ENCODE measurements at places on chromosomes 16 and 17.

- no peak for DNase-seq
Observed at GRCh38 chr17:47696717-47697642, 3.0 kb downstream of the TBKBP1 start.

DNA sequence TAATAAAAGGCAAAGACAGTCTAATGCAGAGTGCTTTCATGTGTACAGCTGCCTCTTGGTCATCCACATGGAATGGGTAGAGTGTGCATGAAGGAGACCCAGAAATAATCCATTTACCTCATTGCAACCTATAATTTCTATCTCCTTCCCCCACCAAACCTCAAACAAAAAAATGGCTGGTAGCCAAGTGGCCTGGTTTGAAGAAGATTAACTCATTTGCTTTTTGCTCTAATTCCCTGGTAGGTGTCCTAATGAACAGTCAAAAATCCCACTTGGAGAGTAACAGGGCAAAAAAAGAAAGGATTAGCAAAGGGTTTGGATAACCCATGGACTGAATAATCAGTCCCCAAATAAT, 13.0 kb upstream of the LYRM9 start:
- no peak for DNase-seq

DNA sequence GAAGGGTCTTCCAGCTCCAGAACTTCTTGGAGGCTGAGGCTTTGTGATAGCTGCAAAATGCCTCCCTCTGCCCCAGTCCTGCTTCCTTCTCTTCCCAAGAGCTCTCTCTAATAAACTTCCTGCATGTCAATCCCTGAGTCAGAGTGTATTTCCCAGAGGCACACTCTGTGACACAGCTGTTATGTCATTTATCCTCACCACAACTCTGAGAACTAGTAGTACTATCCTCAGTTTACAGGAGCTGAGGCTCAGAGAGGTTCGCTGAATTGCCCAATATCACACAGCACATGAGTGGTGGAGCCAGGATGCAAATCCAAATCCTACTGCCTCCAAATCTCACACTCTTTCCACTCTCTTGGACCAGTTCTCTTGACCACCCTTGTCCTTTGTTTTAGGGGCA, 20.0 kb downstream of the UNC45B start:
- DNase-seq: no peak

GRCh38 chr16:3112058-3112880, at the start of gene ZNF205:
ZNF205 (plus strand) TSS chr16:3112586; CDS start chr16:3113431, 845 bp downstream.
- no peak for DNase-seq

DNA sequence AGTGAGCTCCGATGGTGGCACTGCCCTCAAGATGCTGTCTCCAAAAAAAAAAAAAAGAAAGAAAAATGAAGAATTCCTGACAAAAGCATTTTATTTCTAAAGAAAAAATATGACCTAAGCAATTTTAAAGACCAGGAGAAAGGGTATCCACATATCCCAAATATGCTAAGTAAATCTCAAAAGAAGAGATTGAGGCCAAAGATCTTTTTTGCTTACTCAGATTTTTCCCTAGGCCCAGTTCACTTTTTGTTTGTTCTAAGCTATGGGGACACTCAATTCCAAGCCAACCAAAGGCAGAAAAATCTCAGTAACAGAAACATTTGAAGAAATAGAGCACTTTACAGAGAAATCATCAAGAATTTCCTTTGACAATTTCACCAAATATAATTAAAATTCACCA, 150.8 kb downstream of the SOX9 start:
- no peak for DNase-seq

DNA sequence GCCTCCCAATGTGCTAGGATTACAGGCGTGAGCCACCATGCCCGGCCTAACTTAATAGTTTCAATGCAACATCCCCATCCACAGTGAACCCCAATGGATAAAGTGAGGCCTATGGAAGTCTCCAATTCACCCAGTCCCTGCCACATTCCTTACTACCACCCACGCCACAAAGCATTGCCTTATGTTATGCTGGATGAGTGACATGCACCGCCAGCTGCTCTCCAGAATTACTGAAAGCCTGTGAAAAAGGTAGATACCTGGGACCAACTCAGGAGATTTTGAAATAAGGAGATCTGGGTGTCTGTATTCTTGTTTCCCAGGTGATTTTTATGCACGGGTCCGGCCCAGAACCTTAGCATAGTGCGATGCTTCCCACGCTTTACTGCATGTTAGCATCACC, 16.9 kb upstream of the GAS7 start:
- no peak for DNase-seq

DNA sequence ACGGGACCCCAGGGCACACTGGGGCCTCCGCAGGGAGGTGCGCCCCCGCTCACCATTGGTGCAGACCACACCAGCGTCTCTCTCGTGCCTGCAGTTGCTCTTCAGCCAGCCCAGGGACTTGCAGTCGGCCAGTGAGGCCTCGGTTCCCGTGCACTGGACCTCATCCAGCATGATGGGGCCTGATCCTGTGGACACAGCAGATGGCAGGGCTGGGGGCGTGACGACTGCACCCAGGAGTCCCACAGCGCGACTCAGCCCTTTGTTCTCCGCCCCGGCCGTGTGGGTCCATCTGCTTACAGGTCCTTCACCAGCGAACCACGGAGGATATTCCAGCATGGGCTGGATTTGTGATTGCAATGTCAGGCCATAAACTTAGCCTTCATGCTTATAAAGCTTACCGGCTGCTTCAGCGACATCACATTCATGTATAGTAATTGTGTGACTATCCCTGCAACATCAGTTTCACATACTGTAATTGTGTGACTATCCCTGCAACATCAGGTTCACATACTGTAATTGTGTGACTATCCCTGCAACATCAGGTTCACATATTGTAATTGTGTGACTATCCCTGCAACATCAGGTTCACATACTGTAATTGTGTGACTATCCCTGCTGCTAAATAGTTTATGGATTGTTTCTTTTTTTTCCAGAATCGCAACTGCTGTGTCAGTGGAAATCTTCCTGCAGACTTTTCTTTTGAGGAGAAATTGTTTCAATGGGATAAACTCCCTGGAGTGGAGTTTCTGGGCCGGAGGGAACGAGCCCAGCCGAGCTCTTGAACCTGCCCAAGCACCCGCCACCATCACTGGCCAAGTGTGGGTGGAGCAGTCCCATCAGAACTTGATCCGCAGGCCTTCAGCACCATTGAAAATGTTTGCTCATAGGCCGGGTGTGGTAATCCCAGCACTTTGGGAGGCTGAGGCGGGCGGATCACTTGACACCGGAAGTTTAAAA, 4.8 kb downstream of the LGALS3BP start:
- no peak for DNase-seq

GRCh38 chr16:10308305-10309193, 77.3 kb upstream of the ATF7IP2 start:
- DNase-seq: no peak

- DNase-seq: no peak
Observed at GRCh38 chr17:27751622-27752490, 48.5 kb downstream of the NOS2 start.

GRCh38 chr16:2023092-2024031, 3.3 kb upstream of the NHERF2 start:
- DNase-seq: peak; percentile 99

- DNase-seq: no peak
Observed at GRCh38 chr16:57528499-57529390, 7.6 kb downstream of the CCDC102A start.

Data from stimulated activated CD4-positive, alpha-beta T cell treated with anti-CD3 and anti-CD28 coated beads, Interleukin-2, amount 100 ng/mL, for 48 hours (primary cell).